ENCODE measurements at places on chromosomes 16 and 17.
A peak's percentile ranks its signal among the peaks of the same experiment; 100 is the strongest.

GRCh38 chr17:44629314-44629713, 27.0 kb upstream of the MEIOC start:
- no peak for DNase-seq

GRCh38 chr16:54627616-54628015, 303.0 kb upstream of the IRX5 start:
- DNase-seq, result no peak

- no peak for DNase-seq
Observed at GRCh38 chr16:68217506-68217905, 18.4 kb downstream of the ESRP2 start.

DNA sequence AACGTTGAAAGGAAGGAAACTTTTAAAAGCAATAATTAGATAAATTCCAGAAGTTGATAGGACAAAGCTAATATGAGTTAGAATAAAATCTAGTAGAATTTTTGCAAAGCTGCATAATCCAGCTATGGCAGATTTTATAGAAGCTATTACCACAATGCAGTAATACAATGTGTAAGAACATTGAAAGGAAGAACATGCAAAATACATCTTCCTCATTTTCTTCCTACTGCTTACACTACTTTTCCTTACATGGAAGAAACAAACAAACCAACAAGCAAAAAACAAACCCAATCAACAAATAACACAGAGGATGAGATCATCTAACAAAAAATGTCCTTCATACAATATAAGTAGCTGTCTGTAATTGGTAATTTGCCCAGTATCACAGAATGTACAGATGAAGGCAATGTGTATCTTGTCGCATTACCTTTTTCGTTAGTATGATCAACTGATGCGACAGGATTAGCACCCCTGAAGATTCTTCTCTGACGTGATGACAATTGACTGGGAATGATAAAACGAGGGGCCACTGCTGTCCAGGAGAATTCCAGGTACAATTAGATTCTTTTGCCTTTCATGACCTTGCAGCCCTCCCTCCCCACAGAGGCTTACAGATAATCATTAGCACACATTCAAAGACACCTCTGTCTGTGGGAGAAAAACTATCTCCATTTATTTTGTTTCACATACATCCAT, 21.2 kb upstream of the LRRC37A start:
- DNase-seq, result no peak

- peak; percentile 82 for DNase-seq
Observed at GRCh38 chr17:64020056-64020766, at the start of gene ICAM2. Gene ICAM2 (minus strand): TSS chr17:64020633. CDS start chr17:64006691, 13,942 bp downstream.

GRCh38 chr17:55666806-55667205, 55.9 kb downstream of the TMEM100 start:
- no peak for DNase-seq

GRCh38 chr16:66988197-66988788, at the start of gene CES4A:
Gene CES4A (plus strand): TSS chr16:66988589. CDS start chr16:66988773, 184 bp downstream.
- DNase-seq, result no peak

- DNase-seq, result peak; percentile 75
Observed at GRCh38 chr17:17853811-17854447, 17.1 kb upstream of the SREBF1 start.

- no peak for DNase-seq
Observed at GRCh38 chr16:61684541-61684940, 351.7 kb downstream of the CDH8 start.

- no peak for DNase-seq
Observed at GRCh38 chr17:66405836-66406677, 103.6 kb downstream of the PRKCA start.

- DNase-seq, result no peak
Observed at GRCh38 chr16:68117884-68118283, 32.7 kb downstream of the NFATC3 start.

DNA sequence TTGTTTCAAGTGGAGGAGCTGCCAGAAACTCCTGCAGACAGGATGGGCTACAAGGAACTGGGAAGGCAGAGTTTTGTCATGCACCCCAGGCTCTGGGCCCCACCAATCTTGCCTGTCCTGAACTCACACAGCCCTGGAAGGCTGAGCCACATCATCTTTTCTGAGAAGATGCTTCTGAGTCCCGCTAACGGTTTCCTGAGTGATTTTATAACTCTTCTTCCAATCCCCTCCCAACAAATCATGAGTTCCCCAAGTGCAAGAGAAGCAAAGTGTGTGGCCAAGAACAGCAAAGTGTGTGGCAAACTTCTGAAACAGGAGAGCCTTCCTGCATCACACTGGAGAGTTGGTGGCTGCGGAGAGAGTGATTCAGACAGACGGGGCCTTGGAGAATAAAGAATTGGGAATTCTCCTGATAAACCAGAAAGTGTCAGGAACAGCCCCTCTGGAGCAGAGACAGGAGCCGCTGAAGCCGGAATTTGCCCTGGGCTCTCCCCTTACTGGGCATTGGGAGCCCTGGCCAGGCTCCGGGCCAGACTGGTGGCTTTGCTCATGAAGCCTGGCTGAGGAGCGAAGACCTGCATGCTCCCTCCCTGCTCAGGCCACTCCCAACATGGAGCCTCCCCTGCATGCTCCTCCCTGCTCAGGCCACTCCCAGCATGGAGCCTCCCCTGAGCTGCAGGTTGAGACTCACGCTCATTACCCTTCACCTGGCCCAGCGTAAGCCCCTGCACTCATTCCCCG, 47.2 kb downstream of the PITPNM3 start:
- DNase-seq, result no peak

- no peak for DNase-seq
Observed at GRCh38 chr16:88865742-88866141, 718 bp downstream of the PABPN1L start.

DNA sequence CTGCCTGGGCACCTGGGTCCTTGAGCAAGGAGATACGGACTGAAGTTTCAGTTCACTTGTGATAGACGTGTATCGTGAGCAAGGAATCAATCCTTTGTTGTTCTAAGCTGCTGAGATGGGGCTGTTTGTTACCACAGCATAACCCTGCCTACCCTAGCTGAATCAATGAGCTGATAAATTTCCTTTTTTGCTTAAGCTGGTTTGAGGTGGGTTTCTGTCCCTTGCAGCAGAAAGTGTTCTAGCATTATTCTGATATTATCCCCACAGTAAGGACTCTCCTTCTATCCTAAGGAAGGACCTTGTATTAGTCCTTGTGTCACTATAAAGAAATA, 51.5 kb downstream of the IL21R start:
- DNase-seq, result no peak

Data from activated naive CD8-positive, alpha-beta T cell treated with anti-CD3 and anti-CD28 coated beads for 36 hours (primary cell).